NCI-H2107 (cell line): ENCODE measurements at places on chromosomes 1 and 21.
A peak's percentile ranks its signal among the peaks of the same experiment; 100 is the strongest.

DNA sequence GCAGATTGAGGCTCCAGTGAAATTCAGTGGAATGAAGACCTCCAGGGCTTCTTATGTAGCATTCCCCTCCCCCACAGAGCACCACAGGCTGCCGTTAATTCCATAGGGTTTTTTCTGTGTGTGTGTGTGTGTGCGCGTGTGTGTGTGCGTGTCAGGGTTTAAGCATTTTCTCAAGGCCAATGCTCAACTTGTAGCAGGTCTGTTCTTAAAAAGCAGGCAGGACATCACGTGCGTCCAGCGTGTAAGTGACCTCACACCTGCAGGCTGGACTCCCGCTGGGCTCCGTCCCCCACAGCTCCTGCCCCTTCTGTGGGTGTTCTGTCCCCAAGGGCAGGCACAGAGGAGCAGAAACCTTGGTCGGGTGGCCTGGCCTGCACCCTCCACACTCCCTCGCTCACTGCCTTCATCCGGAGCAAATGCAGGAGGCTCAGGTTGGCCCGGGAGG is 5.3 kb downstream of the PRDM16 start:
- DNase-seq, result no peak

DNA sequence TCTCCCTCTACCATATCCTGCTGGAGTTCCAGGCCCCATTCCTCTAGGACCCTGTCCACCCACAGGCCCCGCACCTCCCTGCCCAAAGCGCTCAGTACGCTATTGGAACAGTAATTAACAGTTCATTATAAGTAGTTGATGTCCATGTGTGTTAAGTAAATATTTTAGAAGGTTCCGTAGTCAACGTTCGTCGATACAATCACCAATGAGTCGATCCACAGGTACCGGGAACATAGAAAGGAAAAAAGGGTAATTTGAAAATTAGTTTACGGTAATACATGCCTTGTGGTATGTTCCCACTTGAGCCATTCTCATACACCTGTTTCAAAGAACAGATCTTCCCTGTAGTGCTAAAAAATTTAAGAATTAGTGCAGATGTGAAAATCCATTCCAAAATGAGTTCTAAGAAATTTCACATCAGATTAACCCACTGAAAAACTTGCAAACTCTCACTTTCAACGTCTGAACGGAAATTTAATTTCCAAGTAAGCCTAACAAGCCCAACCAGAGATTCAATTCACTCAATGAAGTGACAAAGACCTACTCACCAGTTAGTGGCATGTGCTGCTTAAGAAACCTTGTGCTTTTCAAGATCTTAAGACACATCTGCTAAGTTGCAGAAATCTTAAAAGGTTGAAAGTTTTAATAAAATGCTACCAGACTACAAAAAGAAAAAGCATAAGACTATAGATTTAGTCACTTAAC is 8.3 kb downstream of the SFPQ start:
- DNase-seq, result no peak

- DNase-seq, result no peak
Measured at GRCh38 chr21:34548781-34549376, 36.9 kb upstream of the KCNE1 start.

DNA sequence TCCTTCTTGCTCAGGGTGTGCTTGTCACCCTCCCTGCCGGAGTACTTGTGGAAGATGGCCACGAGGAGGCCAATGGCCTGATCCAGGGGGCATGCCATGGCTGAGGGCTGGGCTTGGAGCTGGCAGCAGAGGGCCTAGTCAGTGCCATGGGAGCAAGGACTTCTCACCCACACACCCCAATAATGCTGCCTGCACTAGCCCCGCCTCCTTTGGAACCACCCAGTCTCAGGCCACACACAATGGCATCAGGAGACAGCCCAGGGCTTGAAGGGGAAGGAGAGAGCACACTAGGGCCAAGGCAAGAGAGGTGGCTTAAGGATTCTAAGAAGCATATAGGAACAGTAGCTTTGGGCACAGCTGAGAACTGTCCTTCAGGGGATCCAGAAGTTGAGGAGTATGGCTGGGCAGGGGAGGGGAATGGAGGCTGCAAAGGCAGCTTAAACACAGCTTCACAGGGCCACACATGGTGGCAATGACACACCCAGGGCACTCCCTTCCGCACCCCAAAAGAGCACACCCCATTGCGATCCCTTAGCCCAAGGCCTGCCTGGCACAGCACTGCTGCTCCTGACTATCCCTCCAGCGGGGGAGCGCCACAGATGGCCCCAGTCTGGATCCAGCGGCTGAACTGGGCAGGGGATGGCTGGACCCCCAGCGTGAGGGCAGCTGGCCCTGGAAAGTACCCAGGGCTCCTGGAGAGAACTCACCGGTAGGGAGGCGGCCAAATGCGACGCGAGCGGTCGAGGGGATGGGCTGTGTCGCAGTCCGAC is at the start of gene S100A6:
TSS of gene S100A6 (minus strand) at position 750 of the 770 bp plus-strand sequence. CDS start at position 98, 652 bp downstream.
- DNase-seq, result no peak

DNA sequence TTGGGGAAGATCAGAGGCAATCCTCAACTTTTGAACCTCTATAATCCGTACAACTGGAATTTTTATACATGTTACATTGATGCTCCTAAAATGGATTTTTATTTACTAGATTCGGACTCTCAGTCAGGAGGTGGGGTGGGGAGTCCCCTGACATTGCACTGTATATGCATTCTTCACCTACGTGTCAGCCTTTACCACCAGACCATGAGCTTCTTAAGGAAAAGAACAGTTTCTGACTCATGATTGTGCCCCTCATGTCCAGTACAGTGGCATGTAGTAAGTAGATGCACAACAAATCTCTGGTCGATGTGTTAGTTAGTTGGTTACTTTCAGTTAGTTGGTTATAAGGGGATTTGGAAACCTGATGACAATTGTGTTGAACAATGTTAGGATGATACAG is 15.4 kb downstream of the LPAR3 start:
- DNase-seq, result no peak

GRCh38 chr1:198416296-198416695 is 124.2 kb downstream of the ATP6V1G3 start:
- DNase-seq, result no peak

GRCh38 chr1:246304484-246305259 is 202.4 kb downstream of the SMYD3 start:
- DNase-seq, result no peak

- no peak for DNase-seq
Measured at GRCh38 chr1:232554409-232554808, 75.5 kb downstream of the SIPA1L2 start.

- no peak for DNase-seq
Measured at GRCh38 chr1:160357286-160358002, 9.4 kb upstream of the NHLH1 start.

- no peak for DNase-seq
Measured at GRCh38 chr1:118925651-118926050, 62.5 kb downstream of the TBX15 start.

- DNase-seq, result no peak
Measured at GRCh38 chr1:64163970-64164369, 39.5 kb upstream of the UBE2U start.

DNA sequence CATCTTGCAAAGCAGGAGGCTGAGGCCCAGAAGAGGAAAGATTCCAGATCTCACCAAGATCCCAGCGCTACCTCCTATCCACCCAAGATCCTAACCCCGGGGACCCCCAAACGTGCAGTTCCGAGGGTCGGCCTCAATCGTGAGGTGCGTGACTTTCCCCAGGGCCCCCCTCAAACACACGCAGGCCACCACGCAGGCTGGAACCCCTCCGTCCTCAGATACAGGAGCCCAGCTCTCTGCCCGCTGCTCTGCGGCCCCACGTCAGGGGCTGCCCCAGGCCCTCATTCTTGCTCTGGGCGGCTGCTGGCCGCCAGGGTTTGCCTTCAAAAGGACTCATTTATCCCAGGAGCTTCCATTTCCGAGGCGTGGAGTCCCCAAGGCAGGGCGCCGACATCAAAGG is 39.9 kb downstream of the KRTAP10-1 start:
- DNase-seq, result no peak

GRCh38 chr1:113946678-113947387 is 17.7 kb downstream of the HIPK1 start:
- DNase-seq, result no peak

DNA sequence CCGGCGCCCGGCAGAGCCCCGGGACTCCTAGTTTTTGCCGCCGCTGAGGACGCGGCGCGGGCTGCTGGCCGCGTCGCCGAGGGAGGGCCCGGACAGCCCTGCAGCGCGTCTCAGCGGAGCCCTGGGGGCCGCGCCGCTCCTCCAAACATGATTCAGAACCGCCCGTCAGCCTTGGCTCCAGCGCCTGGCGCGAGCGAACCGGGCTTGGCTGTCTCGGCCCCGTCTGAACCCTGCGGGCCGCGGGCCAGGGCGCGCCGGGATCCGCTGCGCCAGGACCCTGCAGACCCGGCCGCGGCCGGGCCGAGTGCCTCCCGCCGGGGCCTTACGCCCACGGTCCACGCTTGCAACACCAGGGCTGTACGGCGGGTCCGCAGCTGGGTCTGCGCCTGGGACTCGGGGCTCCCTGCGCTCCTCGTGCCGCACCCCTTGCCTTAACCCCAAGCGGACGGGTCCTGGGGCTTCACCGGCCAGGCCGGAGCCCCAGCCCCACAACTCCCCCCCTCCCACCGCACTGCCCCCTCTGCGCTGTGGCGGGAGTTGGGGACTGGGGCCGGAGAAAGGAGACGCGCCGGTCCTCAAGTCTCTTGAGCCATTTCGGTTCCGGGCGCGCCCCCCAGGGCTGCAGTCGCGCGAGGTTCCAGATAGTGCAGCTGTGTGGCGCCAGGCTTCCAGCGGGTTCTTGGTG is 48.4 kb upstream of the CD34 start:
- no peak for DNase-seq

DNA sequence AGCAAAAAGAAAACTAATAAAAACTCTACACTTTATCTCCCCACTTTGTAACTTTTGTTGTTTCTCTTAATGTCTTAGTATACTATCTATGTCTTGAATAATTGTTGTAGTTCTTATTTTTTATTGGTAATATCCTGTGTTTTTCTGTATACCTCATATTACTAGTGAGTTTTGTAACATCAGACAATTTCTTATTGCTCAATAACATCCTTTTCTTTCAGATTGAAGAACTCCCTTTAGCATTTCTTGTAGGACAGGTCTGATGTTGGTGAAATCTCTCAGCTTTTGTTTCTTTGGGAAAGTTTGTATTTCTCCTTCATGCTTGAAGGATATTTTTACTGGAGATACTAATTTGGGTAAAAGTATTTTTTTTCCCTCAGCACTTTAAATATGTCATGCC is 79.8 kb upstream of the LRRC8B start:
- DNase-seq, result no peak

- DNase-seq, result no peak
Measured at GRCh38 chr1:109478806-109479205, 4.9 kb upstream of the ATXN7L2 start.

- no peak for DNase-seq
Measured at GRCh38 chr21:44259082-44259705, 2.5 kb downstream of the DNMT3L start.

GRCh38 chr1:61111084-61112004 is 29.0 kb downstream of the NFIA start:
- no peak for DNase-seq

DNA sequence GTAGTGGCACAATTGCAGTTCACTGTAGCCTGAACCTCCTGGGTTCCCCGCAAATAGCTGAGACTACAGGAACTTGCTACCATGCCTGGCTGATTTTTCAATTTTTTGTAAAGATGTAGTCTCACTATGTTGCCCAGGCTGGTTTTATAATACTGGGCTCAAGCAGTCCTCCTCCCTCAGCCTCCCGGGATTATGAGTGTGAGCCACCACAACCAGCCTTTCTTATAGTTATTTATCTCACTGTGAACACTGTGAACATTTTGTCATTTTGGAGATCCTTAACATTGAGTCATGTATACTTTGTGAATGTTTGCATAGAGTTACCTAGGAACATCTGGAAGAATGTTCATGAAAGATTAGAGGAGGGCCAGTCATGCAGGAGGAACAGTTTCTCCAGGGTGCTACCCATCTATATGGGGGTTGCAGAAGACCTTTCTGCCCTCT is 127.1 kb upstream of the CACYBP start:
- no peak for DNase-seq

DNA sequence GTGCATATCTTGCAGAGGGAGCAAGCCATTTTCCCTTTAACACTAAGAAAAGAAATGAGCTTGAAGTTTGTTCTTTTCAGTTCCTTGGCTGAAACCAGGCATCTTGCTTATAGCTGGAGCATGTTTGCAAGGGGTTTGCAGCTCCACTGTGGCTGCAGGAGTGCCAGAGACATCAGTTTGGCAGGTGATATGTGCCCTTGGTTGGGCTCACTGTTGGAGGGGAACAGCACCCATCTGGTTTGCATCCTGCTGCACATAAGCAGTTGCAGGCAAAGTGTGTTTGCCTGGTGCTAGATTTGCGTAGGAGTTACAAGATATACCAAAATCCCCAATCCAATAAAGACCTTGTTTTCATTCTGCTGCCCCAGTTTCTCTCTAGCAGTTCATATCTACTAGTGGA is 47.8 kb upstream of the IKBKE start:
- no peak for DNase-seq

GRCh38 chr1:241962153-241962552 is 4.6 kb downstream of the BECN2 start:
- no peak for DNase-seq

GRCh38 chr1:53065391-53065790 is 3.4 kb downstream of the PODN start:
- no peak for DNase-seq

GRCh38 chr1:206479183-206480125 is 9.2 kb downstream of the IKBKE start:
- DNase-seq, result peak; percentile 38

- DNase-seq, result peak; percentile 41
Measured at GRCh38 chr1:18581420-18581880, 49.2 kb upstream of the PAX7 start.

GRCh38 chr1:204826970-204827369 is 43.7 kb upstream of the NFASC start:
- no peak for DNase-seq

DNA sequence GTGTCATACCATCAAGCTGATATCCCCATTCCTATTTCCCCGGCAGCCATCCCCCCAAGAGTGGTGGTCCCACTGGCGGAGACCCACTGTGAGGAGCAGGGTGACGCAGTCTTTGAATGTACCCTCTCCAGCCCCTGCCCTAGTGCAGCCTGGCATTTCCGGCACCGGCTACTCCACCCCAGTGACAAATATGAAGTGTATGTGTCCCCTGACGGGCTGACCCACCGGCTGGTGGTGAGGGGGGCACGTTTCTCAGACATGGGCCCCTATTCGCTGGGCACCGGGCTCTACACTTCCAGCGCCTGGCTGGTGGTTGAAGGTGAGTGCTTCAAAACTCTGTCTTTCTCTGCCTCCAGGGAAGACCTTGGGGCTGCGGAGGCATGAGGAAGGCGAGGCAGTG is 14.4 kb downstream of the IGFN1 start:
- DNase-seq, result no peak
